MM.1S (cell line): ENCODE measurements at places on chromosomes 4 and X.

DNA sequence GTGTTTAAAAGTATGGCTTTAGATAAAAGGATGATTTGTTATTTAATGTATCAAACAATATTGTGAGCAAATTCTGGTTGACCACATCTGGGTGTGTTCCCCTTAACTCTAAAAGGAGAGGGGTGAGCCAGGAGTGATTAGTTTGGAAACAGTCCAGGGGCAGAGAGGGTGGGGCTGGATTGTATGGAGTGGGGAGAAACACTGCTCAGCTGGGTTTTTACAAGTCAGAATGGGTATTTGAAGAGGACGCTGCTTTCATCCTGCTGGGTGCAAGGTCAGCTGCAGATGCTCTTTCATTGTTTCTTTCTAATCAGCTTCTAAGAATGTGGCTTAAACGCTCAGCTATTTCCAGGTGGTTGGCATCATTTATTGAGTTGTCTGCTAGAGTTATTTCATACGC is 82.8 kb upstream of the LIMCH1 start:
- DNase-seq = no peak

DNA sequence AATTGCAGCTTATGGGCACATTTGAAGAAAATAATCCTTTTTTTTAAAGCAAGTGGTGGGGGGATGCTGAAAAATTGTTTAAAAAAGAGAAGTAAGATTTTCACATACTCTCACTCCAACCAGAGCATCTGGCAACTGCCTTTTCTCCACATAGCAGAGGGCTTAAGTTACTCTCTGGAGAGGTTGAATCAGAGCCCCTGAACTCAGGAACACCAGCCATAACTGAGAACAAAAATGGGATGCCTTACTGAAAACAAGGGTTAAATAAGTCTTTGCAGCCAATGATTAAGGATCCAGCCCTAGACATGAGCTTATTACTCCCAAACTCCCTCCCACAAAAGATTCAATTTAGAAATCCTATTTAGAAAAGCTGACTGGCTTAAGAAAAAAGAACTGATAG is 27.5 kb downstream of the CASK start:
- no peak for DNase-seq

- no peak for DNase-seq
Measured at GRCh38 chr4:181739031-181739430, 504.2 kb upstream of the TENM3 start.

DNA sequence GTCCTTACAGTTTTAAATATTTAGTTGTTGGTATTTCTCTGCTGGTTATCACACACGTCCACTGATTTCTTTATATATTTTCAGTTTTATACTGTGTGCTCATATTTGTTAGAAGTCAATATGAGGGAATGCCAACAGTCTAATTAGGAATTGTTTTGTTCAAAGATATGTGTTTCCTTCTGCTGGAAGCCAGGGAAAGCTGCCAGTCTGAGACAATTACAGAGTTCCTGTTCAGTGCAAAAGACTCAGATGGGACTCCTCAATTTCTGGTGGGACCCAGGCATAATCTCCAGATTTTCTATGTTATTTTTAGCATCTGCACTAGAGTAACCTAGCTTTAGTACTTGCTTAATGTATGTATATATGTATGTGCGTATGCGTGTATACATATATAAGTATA is 486.0 kb downstream of the GRID2 start:
- no peak for DNase-seq

GRCh38 chr4:186693159-186693815 is 30.4 kb downstream of the FAT1 start:
- DNase-seq = no peak

- no peak for DNase-seq
Measured at GRCh38 chr4:38290366-38290765, 330.2 kb downstream of the PTTG2 start.

DNA sequence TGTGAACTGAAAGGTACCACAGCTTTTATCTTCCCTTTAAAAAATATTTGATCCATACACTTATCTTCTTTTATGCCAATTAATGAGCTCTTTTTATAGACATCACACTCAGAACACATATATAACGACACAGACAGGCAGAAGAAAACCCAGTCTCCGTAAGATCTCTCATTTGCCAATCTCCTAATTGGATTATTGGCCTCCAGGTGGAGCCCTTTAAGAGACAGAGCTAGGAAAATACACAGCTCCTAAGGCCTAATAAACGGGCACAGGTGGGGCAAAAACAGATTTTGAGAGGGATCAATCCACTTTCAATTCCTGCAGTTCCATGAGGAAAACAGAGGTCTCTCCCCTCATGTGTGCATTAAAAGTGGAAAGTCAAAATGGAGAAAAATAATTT is 1495.4 kb downstream of the RPA4 start:
- no peak for DNase-seq

DNA sequence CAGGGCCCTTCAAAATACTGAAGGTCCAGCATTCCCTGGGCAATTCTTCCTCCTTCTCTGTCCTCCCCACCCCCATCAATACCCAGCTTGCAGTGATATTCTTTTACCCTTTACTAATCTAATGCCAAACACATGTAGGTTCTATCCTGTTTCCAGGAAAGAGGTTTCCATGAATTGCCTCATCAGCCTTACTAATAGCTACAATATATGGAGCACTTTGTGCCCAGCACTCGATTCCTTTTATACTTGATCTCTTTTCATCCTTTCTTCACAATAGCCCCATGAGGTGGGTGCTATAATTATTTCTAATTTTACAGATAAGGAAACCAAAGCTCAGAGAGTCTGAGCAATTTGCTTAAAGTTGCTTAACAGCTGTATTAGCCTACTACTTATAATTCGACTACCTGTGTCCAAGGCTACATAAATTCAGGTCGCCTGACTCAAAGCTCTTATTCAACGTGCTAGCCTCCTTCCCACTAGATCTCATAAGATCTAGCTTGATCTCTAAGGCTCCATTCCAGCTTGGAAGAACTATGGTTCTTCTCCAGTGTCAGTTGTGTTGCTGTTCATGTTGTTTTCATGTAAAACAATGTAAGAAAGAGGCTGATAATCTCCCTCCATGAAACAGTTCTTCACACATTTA is 229.6 kb upstream of the PGRMC2 start:
- no peak for DNase-seq
